CD4-positive, alpha-beta T cell treated with Interleukin-6 for 4 hours (primary cell): ENCODE measurements at places on chromosomes 11 and 22.

DNA sequence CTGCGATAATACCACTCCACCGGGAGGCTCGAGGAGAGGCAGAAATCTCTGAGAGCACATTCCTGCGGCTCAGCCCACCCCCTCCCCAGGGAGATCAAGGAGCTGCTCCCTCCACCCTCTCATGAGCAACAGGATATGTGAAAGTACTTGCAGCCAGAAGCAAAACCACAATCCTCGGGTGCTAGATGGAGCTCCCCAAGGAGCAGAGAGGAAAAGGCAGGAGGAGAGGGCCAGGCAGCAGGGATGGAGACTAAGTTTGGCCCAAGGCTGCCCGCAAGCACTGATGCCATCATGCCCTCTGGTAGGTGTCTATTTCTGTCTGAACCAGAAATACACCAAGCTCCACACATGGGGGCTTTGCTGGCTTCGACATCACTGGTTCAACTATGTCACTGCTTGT, 22.3 kb downstream of the VPS37C start:
- DNase-seq = no peak

- no peak for DNase-seq
Measured at GRCh38 chr11:121886005-121886734, 229.8 kb downstream of the BLID start.

DNA sequence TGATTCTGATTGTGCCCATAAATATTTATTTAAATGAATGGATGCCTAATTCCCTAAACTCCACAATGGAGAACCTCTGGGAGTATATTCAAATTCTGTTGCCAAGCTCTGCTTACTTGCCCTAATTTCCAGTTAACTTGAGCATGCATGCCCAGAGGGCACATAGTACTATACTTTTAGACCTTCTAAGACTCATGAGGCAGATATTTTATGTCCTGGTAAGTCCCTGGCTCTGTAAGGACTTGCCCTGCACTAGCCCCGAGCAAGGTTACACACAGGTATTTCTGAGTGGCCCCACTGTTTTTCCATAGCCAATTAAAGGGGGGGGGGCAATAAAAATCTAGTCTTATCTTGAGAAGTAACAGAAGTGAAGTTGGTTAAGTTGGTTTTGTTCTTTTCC, 21.1 kb upstream of the CAPRIN1 start:
- no peak for DNase-seq

- no peak for DNase-seq
Measured at GRCh38 chr11:96622026-96622634, 232.3 kb downstream of the JRKL start.

DNA sequence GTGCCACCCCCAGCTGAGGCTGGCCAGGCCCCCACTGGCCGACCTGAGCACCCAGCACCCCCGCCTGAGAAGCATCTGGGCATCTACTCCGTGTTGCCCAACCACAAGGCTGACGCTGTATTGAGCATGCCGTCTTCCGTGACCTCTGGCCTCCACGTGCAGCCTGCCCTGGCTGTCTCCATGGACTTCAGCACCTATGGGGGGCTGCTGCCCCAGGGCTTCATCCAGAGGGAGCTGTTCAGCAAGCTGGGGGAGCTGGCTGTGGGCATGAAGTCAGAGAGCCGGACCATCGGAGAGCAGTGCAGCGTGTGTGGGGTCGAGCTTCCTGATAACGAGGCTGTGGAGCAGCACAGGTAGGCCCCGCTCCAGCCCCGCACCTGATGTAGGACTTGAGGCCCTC, 4.7 kb downstream of the ZBTB16 start:
- no peak for DNase-seq

- DNase-seq = no peak
Measured at GRCh38 chr11:33040862-33041453, 1.6 kb downstream of the TCP11L1 start.

DNA sequence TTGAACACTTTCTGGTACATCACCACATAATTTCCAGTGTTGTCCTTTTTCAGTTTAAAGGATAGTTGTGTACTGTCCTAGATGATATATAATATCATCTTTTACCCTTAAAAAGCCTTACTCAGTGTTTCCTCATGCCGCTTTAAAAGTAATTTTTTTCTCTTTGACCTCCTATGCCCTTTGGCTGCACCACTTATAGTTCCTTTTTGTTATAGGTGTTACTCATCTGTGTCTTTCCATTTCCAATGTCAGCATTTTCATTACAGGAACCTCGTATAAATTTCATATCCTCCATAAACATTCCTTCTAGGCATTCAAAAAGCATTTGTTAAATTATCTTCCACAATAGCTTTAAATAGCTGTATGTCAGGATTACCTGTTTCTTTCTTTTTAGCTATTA, 40.8 kb downstream of the USP47 start:
- DNase-seq = no peak

GRCh38 chr22:29016067-29016938, 45.3 kb downstream of the C22orf31 start:
- no peak for DNase-seq
